AG20443 (cell line): ENCODE measurements at places on chromosomes 3 and 15.

- DNase-seq: no peak
These were observed 41.6 kb downstream of the GSK3B start for GRCh38 chr3:120052677-120053076.

DNA sequence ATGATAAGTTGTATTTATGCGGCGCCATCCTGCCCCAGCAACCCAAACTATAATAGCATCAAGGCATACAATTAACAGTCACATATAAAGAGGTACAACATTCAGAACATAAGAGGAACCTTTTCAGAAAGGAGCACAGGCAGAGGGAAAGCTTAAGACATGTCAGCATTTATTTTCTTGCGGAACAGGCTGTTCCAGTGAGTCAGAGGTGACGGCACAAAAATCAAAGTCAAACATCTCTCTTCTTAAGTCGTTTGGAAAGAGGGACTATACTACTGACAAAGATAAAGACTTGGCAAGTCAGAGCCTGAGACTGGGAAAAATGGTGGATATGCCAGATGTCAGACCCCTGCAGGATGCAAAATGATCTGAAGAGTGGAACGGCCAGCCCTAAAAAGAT, 128.4 kb downstream of the CTNNB1 start:
- no peak for DNase-seq

GRCh38 chr3:175988401-175988800, 1129.3 kb downstream of the NAALADL2 start:
- no peak for DNase-seq

DNA sequence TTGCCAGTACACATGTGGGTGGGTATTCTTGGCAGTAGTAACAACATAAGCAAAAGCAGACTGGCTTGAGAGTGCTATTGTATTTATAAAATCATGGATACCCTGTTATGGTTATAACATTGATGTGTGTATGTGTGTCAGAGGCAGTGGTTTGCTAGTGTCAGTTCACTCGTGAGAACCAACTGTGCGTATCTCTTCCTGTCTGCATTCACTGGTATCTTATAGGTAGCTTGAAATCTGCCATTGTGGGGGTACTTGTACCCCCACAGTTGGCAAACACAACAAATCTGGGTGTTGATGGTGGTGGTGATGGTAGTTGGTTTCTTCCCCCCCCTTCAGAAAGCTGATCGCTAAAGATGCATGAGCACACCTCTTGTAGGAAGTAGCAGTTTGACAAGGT, 355.8 kb upstream of the SATB1 start:
- DNase-seq: no peak

DNA sequence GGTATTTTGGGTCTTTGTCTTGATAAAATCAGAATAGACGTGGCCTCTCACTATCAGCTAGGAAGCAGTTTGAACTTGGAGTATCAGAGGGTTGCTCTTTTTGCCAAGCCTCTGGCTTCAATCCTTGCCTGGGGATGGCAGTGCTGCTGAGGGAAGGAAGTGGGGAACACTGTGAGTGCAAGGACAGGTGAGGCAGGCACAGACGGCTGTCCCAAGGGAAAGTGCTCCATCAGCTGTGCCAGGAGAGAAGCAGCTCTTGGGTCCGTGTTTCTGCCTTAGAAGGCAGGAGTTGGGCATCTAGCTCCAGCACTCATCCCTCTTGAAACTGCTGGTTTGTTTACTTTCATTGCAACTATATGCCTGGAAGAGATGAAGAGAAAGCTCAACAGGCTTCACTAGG, 33.2 kb downstream of the PML start:
- no peak for DNase-seq

DNA sequence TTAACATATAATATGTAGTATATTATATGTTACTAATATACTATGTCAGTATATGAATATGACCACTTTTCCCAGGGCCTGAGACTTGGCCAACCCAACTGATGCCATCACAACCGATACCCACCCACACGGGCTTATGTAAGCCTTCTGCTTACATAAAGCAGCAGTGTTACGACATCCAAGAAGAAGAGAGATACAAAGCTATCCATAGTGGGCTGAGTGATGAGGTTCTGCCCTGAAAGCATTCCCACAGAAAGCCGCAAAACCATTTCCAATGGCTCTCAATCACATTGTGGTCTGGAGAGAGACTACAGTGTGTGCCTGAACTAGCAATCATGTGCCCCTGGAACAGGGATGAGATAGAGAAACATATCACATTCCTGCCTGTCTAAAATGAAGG, 177.9 kb downstream of the PLOD2 start:
- no peak for DNase-seq

GRCh38 chr15:48367483-48367882, 36.3 kb downstream of the DUT start:
- DNase-seq: peak; percentile 52

DNA sequence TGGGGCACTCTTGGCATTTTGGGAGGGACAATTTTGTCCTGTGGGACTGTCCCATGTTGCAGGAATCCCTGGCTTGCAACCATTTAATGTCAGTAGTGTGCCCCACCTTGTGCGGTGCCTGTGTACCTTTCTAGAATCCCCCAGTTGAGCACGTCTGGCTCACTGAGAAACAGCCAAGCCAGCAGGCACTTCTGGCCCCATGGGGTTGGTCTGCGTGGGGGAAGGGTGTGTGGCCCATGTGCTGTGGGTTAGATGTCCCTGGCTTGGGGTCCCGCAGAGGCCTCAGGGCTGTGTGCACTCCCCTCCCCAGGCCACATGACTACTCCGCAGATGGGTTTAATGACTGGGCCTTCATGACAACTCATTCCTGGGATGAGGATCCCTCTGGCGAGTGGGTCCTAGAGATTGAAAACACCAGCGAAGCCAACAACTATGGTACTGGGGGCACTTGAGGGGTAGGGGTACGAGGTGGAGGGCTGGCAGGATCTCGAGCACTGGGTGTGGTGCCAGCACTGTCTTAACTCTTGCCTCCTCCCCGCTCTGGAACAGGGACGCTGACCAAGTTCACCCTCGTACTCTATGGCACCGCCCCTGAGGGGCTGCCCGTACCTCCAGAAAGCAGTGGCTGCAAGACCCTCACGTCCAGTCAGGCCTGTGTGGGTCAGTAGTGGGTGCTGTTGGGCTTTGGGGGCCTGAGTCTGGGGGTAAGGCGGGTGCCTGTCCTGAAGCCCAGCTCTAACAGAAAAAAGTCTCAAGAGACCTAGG, 3.7 kb upstream of the FES start:
- no peak for DNase-seq

GRCh38 chr15:82051664-82052063, 5.8 kb upstream of the MEX3B start:
- no peak for DNase-seq

GRCh38 chr3:177199206-177199760, 2.0 kb upstream of the TBL1XR1 start:
- DNase-seq: no peak

DNA sequence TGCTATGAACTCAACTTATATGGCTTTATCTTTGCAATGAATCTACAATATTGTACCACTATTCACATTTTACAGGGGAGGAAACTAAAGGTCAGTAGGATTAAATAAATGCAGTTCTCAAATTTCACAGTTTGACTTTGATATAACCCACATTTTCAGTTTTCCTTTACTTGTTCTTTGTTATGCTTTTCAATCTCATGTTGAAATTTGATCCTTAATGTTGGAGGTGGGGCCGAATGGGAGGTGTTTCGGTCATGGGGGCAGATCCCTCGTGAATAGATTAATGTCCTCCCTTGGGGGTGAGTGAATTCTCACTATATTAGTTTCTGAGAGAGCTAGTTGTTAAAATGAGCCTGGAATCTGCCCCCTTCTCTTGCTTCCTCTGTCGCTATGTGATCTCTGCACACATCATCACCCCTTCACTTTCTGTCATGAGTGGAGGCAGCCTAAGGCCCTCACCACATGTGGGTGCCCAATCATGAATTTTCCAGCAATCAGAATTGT, 44.7 kb downstream of the CD200 start:
- no peak for DNase-seq

DNA sequence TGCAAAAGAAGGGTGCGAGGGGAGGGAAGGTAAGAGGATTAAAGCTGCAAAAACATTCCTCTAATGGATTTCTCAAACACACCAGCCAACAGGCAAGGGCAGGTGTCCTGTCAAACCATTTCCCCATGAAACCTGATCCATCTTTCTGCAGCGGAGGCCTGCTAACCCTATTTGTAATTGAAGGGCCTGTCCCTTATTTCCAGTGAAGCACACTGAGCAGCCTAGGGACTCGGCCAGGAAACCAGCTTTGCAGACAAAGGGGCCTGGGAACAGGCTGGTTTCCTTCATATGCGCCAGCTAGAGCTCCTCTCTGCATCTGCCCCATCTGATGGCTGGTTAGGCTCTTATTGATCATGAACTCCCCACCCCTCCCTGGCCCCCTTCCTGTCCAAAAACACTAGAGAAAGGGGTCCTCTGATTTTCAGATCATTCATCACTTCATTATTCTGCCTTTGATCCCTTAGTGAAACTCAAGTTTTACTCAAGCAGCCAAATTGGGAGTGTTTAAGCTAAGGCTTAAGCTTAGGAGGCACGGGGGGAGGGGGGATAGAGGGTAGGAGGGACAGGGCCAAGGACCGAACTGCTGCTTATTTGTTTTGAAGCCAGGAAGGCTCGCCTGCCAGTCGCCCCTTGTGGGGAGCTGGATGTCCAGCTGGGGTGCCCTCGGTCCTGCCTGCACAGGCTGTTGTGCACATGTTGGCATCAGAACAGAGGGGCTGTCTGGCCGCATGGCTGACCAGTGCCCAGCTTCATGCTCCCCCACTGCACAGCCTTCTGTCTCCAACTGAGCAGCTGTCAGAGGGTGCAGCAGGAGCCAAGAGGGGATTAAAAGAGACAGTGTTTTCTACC, 53.1 kb downstream of the BOC start:
- DNase-seq: no peak

DNA sequence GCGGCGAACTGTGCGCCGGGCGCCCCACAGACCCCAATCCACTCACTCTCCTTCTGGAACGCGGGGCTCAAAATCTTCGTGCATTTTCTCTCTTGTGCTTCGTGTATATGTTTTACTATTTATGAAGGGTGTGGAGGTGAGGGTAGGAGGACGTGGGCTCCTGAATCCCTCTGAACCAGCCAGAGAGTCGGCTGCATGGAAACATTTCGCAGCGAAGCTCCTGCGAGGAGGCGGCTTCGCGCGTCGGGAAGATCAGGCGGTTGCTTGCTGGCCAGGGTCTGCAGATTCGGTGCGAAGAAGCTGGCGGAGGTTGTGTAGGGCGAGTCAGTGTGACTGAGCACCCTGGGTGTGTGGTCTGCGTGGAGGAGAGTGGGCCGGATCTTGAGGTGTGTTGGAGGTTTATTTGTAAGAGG, 1.1 kb downstream of the CNTN4 start:
- no peak for DNase-seq

GRCh38 chr15:49279521-49280456, 109.7 kb downstream of the GALK2 start:
- DNase-seq: no peak

- no peak for DNase-seq
These were observed 952.6 kb downstream of the AGBL1 start for GRCh38 chr15:87032295-87032694.

GRCh38 chr3:71163198-71163918, 420.2 kb downstream of the FOXP1 start:
- no peak for DNase-seq

DNA sequence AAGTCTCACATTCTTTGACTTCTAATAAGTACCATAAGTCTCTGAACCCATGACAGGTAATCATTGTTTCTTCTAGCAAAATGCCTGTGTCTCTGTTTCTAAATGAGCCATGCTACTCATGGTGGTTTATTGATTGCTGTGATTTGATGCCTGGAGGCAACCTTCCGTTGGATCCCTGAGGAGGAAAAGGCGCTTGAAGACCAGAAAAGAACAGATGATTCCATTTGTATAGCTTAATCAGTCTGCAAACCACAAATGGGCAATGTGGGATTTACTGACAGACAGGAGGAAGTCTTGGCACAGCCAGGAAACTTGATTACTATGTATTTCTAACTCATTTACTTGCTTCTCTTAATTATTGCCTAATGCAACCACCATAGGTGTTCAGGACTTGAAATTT, 103.1 kb upstream of the MRPL3 start:
- no peak for DNase-seq

DNA sequence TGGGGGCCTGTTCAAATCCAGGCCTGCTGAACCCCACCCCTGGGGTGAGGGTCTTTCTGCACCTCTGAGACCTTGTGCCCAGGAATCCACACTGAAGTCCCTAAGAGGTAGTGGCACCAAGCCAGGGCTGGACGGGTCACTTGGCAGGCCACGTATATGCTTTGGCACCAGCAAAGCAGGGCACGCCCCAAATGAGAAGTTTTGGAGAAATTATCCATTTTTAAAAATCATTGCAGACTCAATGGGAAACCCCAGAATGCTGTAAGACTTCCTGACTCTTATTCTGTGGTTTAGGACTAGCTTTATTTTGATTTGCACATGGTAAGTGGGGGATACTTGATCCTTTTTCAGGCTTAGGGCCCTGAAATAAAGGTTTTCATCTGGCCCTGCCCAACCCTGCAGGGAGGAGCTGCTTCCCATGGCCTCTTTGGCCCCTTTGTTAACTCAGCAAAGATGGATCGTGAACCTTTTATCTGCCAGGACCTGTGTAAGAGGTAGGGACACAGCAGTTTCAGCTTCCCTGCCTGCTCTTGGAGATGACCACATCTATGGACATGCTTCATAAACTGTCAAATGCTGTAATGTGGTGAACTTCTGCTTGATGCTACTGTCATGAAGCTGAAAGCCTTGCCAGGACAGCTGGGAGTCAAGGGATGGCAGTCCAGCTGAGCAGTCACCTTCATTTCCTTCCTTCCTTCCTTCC, 88.0 kb downstream of the HMG20A start:
- DNase-seq: peak; percentile 68

- peak; percentile 87 for DNase-seq
These were observed at the start of gene GRAMD2A for GRCh38 chr15:72197460-72198355. GRAMD2A (minus strand) TSS chr15:72197787.

DNA sequence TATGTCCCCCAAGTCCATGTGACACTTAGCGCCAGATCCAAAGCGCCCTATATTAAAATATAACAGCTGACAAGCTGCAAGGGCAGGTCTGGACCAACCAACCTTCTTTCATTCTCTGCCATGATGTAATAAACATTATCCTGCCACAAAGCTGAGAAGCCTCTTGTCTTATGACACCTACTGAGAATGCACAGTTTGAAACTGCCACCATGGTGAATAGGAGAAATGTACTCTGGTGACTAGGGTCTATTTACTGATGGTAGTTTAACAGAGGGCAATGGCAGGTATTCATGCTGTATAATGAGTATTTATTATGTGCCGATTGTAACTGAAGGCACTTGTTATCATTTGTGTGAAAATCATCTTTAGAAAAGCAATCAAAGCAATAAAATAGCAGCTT, 634.0 kb downstream of the OTOL1 start:
- DNase-seq: no peak

GRCh38 chr15:75532413-75533250, 46.5 kb downstream of the PTPN9 start:
- DNase-seq: peak; percentile 38

- peak; percentile 58 for DNase-seq
These were observed 971 bp downstream of the C3orf22 start for GRCh38 chr3:126557761-126558160.

DNA sequence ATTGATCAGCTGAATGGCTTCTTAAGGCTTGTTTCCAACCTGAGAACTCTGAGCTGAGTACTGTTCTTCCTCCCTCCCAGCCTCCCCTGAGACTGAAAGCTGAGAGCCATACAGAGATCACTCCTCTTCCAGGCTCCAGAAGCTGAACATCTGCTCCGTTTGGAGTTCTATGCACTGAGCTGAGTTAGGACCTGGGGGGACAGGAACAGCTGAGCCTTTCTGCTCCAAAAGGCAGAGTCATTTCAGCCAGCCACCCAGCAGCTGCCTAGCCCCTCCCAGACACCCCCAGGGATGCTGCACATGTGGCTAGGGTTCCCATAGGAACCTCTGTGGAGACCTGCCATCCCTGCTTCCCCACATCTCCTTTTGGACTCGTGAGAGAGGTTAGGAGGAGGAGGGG, 64.2 kb upstream of the GLCE start:
- DNase-seq: no peak

GRCh38 chr3:105415951-105416350, 49.2 kb downstream of the ALCAM start:
- DNase-seq: no peak
